Dermis blood vessel endothelial cell (primary cell): ENCODE measurements at places on chromosomes 7 and 10. TPM values are rescaled to one million over a fixed set of nuclear protein-coding genes. Genes with fewer than 3 reads are reported as not detected.

The SPACDR gene
- total RNA-seq = 0.34 and 0.93 TPM in 2 replicates

GRCh38 chr7:33054261-33054964 lies 8.2 kb downstream of the NT5C3A start:
- DNase-seq = peak; percentile 67

- no peak for DNase-seq
Observed at GRCh38 chr7:63071920-63072319, 926.7 kb upstream of the ZNF722 start.

The PAX4 gene
- total RNA-seq = 0.09 TPM in 1 of 2 replicates, not detected in the other

DNA sequence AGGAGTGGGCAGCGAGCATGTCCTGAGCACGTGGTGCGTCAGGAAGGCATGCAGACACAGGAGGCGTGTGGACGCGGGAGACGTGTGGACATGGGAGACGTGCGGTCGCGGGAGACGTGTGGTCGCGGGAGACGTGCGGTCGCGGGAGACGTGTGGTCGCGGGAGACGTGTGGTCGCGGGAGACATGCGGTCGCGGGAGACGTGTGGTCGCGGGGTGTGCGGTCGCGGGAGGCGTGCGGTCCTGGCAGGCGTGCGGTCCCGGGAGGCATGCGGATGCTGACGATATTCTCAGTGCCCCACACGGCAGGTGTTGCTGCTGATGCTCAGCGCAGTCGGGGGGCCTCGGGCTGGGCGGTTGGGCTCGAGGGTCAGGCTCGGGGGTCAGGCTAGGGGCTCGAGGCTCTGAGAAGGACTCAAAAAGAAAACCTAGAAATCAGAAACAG lies 94.2 kb downstream of the NKX6-2 start:
- no peak for DNase-seq

- DNase-seq = no peak
Observed at GRCh38 chr10:130121486-130122079, 11.0 kb upstream of the C10orf143 start.

DNA sequence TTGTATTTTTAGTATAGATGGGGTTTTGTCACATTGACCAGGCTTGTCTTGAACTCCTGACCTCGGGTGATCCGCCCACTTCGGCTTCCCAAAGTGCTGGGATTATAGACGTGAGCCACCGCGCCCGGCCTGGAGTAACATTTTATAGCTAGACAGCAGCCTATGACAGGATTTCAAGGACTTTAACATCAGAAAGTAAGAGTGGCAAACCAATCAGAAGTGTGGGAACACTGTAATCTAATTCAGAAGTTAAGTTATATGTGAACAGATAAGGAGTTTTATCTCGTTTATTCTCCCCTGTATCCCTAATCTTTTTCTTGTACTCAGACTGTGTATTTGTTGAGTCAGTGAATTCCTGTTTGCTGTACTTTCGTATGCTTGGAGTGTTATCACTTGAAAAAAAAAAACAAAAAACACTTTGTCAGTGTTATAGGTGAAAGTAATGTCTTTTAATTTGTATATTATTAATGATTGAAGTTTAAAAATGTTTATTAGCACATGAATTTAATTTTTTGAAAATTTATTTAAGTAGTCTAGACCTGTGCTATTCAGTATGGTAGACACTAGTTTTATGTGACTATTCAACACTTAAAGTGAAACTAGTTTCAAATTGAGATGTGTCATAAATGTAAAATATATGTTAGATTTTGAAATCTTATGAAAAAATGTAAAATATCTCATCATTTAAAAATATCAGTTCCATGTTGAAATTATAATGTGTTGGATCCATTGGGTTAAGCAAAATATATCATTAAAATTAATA lies 38.6 kb downstream of the RSBN1L start:
- peak; percentile 21 for DNase-seq

DNA sequence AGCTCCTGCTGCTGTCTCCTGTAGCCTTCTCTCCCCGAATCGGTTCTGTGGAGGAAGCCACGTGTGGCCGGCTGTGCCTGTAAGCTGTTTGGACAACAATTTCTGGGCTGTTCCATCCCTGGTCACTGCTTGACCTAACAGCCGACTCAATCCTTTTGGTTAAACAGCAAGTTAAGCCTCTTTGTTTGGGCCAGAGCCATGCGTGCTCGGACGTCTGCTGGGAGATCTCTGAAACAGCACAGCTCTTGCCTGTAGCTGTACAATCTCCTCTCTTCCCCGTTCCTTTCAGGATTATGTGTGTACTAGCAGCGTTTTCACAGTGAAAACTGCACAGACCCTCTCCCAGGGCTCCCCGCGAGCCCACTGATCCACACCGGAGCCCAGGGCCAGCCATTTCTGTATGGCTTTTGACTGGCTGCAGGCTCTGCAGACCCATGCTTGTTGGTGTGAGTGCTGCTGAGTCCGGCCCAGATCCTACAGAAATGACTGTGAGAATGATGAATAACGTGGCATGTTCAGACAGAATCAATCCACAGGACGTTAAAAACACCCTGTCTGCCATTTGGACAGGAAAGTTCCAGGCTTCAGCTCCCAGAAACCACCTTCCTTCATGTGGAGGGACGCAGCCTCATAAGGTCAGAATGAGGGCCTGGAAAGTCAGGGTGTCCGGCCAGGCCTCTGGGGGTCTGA lies 428.6 kb upstream of the ADARB2 start:
- no peak for DNase-seq

The KLF14 gene
- under 0.01 TPM in 1 of 2 replicates, not detected in the other for total RNA-seq

The SFRP4 gene
- 0.09 TPM in 1 of 2 replicates, not detected in the other for total RNA-seq

DNA sequence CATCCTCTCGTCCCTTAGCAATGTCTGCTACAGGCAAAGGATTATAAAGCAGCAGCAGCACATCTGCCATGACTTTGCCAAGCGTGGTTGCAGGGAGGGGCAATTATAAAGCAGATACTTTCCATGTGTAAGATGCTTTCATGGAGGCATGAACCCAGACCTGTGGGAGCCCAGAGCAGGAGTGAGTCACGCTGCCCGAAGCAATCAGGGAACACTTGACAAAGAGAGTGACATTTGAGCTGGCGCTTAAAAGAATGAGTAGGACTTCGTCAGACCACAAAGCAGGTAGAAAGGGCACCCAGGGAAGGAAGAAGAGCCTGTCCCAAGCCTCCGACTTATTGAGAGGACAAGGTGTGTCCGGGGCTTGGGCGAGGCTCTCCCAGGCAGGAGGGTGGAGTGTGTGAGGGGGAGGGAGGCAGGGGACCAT lies 147.2 kb downstream of the MYOF start:
- no peak for DNase-seq

The LYZL2 gene
- total RNA-seq = not detected in 2 replicates

- DNase-seq = no peak
Observed at GRCh38 chr7:112981966-112982365, 104.7 kb downstream of the GPR85 start.

DNA sequence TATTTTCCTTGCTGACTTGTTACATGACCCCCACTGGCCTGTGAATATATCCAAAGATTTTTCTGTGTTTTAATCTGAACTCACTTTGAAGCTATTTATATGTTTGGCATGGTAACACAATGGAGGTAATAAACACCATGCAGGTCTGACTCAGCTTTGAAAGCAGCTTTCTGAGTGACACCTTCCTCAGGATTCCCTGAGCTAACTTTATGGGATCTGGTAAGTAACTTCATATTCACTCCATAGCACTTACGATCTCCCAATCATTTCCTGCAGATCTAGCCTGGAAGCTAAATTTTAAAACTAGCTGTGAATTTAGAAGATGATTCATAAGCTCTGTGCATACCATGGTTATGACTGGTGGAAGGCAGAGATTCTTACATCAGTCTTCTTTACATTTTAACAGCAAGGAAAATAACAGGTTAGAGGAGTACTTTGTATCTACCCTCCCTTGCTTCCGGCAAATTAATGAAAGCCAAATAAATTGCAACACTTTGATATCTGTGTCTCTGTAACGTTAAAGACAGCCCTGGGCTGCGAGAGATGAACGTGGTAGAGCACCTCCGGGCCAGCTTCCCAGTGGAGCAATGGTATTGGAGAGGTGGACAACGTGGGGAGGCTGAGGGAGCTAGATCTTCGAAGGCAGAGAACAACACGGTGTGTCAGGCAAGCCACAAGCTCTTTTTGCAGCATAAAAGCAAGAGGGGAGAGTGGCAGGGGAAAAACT lies 170.2 kb upstream of the KLF14 start:
- DNase-seq = peak; percentile 97

- DNase-seq = no peak
Observed at GRCh38 chr10:65628493-65629139, 1297.2 kb upstream of the LRRTM3 start.

- DNase-seq = no peak
Observed at GRCh38 chr7:108030516-108030915, 27.6 kb upstream of the LAMB1 start.

The SPDYE6 gene
- total RNA-seq = not detected in 2 replicates

- no peak for DNase-seq
Observed at GRCh38 chr7:137848095-137848494, 1.3 kb upstream of the DGKI start.

DNA sequence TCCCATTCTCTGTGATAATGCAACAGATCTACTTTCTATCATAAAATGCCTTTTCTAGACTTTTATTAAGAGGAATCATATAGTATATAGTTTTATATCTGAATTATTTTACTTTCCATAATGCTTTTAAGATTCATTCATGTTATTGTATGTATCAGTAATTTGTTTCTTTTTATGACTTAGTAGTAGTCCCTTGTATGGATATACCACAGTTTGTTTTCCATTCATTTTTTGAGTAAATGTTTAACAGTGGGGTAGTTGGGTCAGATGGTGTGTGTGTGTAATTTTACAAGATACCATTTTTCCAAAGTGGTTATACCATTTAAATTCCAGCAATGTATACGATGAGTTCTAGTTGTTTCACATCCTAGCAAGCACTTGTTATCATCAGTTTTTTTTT lies 10.4 kb downstream of the PIK3CG start:
- DNase-seq = no peak

DNA sequence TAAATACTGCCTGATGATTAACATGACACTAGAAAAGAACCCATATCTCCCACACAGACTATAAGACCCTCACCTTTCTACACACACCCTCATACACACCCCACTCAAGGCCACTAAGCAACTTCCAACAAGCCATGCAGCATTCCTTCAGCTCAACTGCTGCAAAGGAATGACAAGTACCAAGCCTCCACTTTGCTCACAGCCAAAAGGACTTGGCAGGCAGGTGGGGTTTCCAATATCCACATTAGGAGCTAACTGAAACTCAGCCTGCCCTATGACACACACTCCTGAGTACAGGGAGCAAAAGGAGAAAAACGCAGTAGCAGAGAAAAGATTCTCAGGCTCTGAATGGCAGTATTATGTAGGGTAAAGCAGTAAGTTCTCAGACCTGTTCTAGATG lies 13.4 kb downstream of the USP54 start:
- no peak for DNase-seq

GRCh38 chr7:41738806-41739205 lies 35.9 kb upstream of the INHBA start:
- no peak for DNase-seq

GRCh38 chr10:92124616-92125143 lies 166.2 kb downstream of the CPEB3 start:
- DNase-seq = peak; percentile 95

DNA sequence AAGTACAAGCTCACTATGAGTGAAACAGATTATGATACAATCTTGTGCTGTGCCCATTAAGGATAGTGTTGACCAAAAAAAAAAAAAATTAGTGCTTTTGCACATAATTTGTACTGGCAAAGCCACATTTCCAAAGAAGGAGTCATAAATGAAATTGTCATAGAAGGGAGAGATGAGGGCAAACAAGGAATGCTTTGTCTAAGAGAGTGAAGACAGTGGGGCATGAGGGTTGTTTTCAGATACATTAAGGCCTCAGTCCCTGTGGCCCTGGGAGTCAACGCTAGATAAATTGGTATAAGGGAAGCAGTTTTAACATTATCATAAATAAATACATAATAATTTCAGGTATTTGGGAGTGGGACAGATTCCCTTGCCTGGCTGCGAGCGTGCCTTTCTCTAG lies 267.5 kb upstream of the PRKCQ start:
- no peak for DNase-seq

DNA sequence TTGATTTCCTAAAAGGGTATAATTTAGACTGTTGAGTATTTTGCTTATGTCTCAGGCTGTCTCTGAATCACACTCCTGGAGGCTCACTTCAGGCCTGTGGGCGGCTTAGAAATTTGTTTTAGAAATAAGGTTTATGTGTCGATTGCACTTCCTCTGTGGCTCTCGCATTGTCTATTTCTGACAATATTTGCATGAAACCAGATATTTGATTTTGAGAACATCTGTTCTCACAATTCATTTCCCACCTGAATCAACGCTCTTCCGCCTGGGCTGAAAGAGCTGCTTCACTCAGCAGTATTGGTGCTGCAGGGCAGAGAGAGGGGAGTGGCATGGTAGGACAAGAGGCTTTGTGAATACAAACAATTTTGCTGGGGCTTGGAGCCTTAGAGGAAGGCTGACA lies 262.0 kb downstream of the ADRA2A start:
- DNase-seq = no peak

DNA sequence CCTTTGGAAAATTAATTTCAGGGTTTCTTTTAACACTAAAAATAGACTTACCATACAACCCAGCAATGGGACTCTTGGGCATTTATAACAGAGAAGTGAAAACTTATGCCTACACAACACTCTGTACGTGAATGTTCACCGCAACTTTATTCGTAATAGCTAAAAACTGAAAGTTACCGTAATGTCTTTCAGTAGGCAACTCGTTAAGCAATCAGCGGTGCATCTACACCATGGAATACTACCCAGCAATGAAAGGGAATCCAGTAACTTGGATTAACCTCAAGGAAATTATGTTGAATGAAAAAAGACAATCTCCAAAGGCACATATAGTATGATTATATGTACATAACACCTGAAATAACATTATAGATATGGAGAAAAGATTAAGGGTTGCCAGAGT lies 16.2 kb downstream of the CCDC3 start:
- DNase-seq = no peak

The MOGAT3 gene
- total RNA-seq = not detected in 2 replicates

DNA sequence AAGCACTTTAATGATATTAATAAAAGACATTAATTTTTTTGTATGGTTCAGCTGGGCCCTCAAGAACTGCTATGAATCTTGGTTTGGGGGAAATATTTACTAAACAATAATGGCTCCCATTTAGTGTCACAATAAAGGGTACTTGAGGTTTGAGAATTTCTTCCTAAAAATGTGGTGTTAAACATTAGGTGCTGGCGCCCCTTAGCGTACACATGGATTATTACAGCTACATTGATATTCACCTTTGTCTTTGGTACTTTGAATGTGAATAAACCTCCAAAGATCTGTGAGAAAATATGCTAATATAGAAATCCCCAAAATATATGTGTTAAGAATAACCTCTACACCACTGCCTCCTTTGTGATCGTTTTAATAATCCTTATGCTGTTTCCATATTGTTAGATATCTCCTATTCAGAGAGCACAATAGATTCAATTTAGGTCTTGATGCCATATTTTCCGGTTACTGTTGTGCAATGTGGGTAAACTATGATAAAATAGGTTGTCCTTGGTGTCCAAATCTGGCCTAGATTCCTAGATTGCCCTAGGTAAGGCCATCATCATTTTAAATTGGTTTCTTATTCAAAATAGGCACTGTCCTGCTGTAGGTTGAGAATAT lies 161.8 kb upstream of the CACNA2D1 start:
- peak; percentile 70 for DNase-seq

- no peak for DNase-seq
Observed at GRCh38 chr7:31878875-31879274, 191.3 kb downstream of the PDE1C start.
